ENCODE measurements at places on chromosomes 7 and 10. TPM values are rescaled to one million over a fixed set of nuclear protein-coding genes. Genes with fewer than 3 reads are reported as not detected.

DNA sequence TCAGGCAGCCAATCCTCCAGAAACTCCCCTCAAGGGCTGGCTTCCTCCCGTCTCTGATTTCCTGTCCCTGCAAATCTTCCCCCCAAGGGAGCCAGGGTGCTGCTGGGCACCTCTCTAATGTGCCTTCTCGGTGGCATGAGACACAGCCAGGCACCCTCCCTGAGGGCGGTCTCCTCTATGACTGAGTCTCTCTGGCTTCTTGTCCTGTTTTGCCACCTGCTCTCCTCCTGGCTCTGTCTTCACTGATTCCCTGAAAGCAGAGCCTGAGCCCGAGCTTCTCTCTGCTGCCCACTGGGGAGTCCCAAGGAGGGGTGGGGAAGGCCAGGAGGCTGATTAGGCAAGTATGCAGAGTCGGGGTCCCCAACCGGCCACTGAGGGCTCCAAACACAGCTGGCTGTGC, 60.4 kb upstream of the INSIG1 start:
- ATAC-seq, result no peak

DNA sequence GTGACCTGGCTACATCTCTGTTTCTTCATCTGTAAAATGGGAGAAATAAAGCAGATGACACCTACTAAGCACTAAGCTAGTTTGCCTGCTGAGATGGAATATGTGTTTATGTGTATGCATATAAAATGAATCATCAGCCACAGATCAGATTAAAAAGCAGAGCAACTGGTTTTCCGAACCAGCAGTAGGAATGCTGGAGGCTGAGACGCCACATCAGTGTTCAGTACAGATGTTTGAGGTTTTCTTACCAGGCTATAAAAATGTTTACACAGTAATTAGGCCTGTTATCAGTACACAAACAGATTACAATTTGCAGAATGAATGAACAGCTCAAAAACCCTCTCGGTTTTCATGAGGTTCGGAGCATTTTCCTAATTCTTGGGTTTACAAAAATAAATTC, 85.8 kb downstream of the CALN1 start:
- ATAC-seq, result no peak

DNA sequence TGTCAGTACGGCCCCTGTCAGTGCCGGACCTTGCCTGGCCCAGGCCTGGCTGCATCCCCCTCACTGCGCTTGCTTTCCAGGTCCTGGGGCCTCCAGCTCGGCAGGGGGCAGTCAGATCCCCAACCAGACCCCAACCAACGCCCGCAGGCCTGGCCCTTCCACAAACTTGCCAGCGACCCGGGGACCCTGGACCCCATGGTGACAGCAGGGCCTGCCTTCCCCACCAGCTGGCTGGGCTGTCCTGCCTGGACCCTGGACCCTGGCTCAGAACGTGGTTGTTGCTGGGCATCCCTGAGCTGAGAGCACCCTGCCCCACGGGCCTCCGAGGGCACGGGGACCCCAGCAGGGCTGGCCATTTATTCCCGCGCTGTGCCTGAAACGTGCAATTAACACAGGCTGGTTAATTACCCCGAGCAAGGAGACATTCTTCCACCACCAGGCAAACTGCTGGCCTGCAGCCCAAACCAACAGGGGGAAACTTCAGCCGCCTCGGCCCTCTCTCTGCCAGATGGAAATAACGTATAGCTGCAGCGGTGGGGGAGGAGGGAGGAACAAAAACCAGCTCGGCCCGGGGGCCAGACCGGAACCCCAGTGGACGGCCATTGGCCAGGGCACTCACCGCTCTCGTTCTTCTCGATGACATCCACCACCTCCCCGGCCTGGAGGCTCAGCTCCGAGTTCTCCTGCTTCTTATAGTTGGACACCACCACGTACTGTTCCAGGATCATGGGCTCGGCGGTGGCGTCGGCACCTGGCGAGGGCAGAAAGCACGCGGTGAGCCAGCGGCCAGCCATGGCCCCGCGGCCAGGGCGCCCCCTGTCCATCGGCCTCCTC, 167.1 kb downstream of the NEURL1 start:
- ATAC-seq, result peak; percentile 5

- no peak for ATAC-seq
Observed at GRCh38 chr7:41134300-41135255, 568.3 kb downstream of the INHBA start.

Gene PI4K2A
- 20.2 TPM for total RNA-seq

Gene POLR1F
- total RNA-seq, result 20.1 TPM

Gene SLC39A12
- total RNA-seq, result not detected

Gene AUTS2
- 12.2 TPM for total RNA-seq

Gene WNT8B
- total RNA-seq, result not detected

Measured in gastroesophageal sphincter (tissue), 4 donors.